ENCODE measurements at places on chromosomes 1 and 21.

- no peak for DNase-seq
- no peaks in the 10 kb centered on the region for H3K27me3 ChIP-seq
- H3K27ac ChIP-seq = no peak overlapping the region
- no peak overlapping the region for H3K4me3 ChIP-seq
- H3K36me3 ChIP-seq = peaks cover 42% of the 10 kb centered on the region
These were observed 42.4 kb downstream of the SLC66A1 start for GRCh38 chr1:19354531-19354981.

GRCh38 chr1:215600258-215600792 is 33.2 kb downstream of the KCTD3 start:
- H3K4me3 ChIP-seq = no peak overlapping the region
- no peaks in the 10 kb centered on the region for H3K36me3 ChIP-seq
- no peaks in the 10 kb centered on the region for H3K27me3 ChIP-seq
- H3K4me1 ChIP-seq = no peaks in the 10 kb centered on the region

DNA sequence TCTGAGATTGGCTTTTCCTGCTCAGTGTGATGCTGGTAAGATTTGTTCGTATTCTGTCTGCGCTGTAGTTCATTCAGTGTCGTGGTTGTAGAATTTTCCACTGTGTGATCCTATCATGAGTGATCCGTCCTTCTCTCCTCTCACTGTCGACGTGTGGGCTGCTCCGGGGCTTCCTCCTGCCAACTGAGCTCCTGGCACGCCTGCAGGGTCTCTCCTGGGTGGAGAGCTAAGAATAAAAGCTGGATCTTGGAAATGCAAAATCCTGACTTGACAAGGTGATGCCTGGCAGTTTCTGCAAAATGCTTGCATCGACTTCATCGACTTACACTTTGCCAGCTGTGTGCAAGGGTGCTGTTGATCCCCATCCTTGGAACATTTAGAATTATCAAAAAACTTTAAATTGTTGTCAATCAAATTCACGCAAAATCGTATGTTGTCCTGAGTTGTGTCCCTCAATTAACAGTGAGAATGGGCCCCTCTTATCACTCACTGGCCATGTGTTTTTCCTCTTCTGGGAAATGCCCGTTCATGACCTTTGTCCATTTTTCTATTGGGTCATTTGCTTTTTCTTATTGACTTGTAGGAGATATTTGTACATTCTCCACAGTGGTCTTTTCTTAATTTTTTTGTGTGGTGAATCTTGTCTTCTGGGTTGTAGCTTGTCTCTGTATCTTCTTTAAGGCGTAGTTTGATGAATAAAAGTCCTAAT is 125.5 kb downstream of the CRYAA start:
- H3K27me3 ChIP-seq = no peaks in the 10 kb centered on the region
- no peak for DNase-seq
- no peaks in the 10 kb centered on the region for H3K4me1 ChIP-seq
- H3K4me3 ChIP-seq = no peak overlapping the region

DNA sequence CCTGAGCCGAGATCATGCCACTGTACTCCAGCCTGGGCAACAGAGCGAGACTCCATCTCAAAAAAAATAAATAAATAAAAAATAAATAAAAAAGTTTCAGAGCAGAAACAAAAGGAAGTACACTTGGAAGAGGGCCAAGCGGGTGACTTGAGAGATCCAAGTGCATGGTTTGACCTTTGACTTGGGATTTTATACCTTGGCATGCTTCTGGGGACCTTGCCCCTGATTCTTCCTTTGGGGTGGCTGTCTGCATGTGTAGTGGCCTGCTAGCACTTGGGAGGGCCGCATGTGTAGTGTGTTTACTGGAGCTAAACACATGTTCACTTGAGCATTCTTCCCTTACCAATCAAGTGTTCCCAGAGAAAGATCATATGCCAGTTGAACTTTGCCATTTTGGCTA is 114.0 kb downstream of the DTL start:
- H3K27me3 ChIP-seq = no peaks in the 10 kb centered on the region
- H3K36me3 ChIP-seq = no peaks in the 10 kb centered on the region
- no peak for DNase-seq
- H3K27ac ChIP-seq = no peak overlapping the region

DNA sequence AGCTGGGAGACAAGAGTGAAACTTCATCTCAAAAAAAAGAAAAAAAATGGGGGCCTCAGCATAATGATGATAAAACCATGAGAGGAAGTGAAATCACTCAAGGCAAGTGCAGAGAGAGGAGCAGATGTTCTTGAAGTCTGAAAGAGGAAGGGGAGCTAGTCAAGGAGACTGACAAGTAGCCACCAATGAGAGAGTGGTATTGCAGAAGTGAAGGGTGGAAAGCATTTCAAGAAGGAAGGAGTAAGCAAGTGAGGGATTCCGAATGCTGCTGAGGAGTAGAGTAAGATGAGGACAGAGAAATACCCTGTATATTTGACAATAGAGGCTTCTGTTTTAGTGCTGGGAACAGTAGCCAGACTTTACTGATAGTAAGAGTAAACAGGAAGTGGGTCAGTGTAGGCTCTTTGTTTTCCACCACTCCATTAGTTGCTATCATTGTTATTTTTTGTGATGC is 2.9 kb downstream of the TATDN3 start:
- H3K4me3 ChIP-seq = no peak overlapping the region
- H3K4me1 ChIP-seq = peaks cover 21% of the 10 kb centered on the region
- no peaks in the 10 kb centered on the region for H3K27me3 ChIP-seq
- H3K27ac ChIP-seq = peak overlapping the region; percentile 38
- H3K36me3 ChIP-seq = peaks cover 4% of the 10 kb centered on the region

- peaks cover 44% of the 10 kb centered on the region for H3K4me1 ChIP-seq
- no peak overlapping the region for H3K4me3 ChIP-seq
- peaks cover 23% of the 10 kb centered on the region for H3K36me3 ChIP-seq
- H3K27me3 ChIP-seq = no peaks in the 10 kb centered on the region
These were observed 31.7 kb downstream of the ECE1 start for GRCh38 chr1:21258331-21259134.

GRCh38 chr1:203325026-203325417 is 19.7 kb downstream of the BTG2 start:
- H3K27ac ChIP-seq = no peak overlapping the region
- no peaks in the 10 kb centered on the region for H3K36me3 ChIP-seq
- H3K27me3 ChIP-seq = peaks cover 23% of the 10 kb centered on the region
- peaks cover 31% of the 10 kb centered on the region for H3K4me1 ChIP-seq
- H3K4me3 ChIP-seq = no peak overlapping the region

- H3K4me1 ChIP-seq = peaks cover 8% of the 10 kb centered on the region
- no peaks in the 10 kb centered on the region for H3K36me3 ChIP-seq
- DNase-seq = no peak
- no peak overlapping the region for H3K27ac ChIP-seq
- no peak overlapping the region for H3K4me3 ChIP-seq
These were observed 42.9 kb upstream of the TDRD10 start for GRCh38 chr1:154459080-154459479.

- no peak overlapping the region for H3K27ac ChIP-seq
- H3K4me1 ChIP-seq = no peaks in the 10 kb centered on the region
- peaks cover 7% of the 10 kb centered on the region for H3K27me3 ChIP-seq
These were observed 29.2 kb downstream of the MCOLN2 start for GRCh38 chr1:84967666-84968065.

- no peak overlapping the region for H3K4me3 ChIP-seq
- H3K4me1 ChIP-seq = peaks cover 24% of the 10 kb centered on the region
- no peaks in the 10 kb centered on the region for H3K36me3 ChIP-seq
- H3K27ac ChIP-seq = no peak overlapping the region
- H3K27me3 ChIP-seq = no peaks in the 10 kb centered on the region
- no peak for DNase-seq
These were observed 57.0 kb downstream of the ITSN1 start for GRCh38 chr21:33699277-33699676.

- no peaks in the 10 kb centered on the region for H3K27me3 ChIP-seq
- H3K36me3 ChIP-seq = no peaks in the 10 kb centered on the region
- DNase-seq = no peak
These were observed 74.6 kb downstream of the FHAD1 start for GRCh38 chr1:15321601-15322000.

DNA sequence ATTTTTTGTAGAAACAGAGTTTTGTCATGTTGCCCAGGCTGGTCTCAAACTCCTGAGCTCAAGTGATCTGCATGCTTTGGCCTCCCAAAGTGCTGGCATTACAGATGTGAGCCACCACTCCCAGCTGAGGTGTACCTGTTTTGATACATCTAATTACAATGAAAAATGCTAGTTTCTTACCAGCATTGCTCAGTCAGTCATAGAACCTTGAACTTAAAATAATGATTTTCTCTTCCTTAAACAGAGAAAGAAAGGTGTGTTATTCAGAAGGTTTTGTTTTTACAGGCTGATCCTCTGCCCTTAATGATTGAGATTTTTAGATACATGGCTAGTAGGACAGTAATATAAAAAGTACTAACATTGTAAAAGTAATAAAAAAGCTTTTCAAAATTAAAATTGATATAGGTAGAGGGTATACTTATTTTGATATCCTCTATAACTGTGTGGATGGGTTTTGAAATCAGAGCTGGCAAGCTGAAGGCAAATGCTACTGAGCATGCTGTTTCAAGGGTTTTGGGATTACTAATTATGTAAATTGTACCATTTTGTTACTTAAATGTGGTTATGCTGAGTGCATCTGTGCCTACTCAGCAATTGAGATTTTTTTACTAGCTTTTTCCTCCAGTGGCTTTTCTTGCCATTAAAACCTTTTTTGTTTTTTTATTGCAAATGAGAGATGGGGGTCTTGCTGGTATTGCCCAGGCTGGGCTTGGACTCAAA is 16.1 kb downstream of the PRRC2C start:
- H3K27ac ChIP-seq = no peak overlapping the region
- H3K27me3 ChIP-seq = no peaks in the 10 kb centered on the region
- H3K4me1 ChIP-seq = no peaks in the 10 kb centered on the region
- no peak for DNase-seq
- no peak overlapping the region for H3K4me3 ChIP-seq

- H3K27me3 ChIP-seq = no peaks in the 10 kb centered on the region
- DNase-seq = no peak
- no peaks in the 10 kb centered on the region for H3K36me3 ChIP-seq
- no peak overlapping the region for H3K4me3 ChIP-seq
These were observed 121.5 kb downstream of the CASZ1 start for GRCh38 chr1:10674700-10675609.

DNA sequence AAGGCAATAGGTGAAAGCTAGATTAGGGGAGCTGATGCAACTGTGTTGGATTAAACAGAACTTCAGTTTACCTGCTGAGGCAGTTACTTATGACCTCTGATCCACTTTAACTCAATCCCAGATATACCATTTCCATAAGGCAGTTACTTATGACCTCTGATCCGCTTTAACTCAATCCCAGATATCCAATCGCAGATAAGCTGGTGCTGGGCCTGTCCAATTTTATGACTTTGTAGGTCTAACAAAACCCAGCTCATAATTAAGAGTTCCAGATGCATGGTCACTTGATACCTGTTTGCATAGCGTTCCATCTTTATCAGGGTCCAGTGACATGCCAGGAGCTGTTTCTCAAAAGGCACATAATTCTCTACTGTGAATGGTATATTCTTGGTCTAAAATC is 396.0 kb downstream of the AGBL4 start:
- H3K36me3 ChIP-seq = no peaks in the 10 kb centered on the region
- DNase-seq = no peak
- no peak overlapping the region for H3K27ac ChIP-seq
- no peaks in the 10 kb centered on the region for H3K27me3 ChIP-seq

GRCh38 chr1:211521102-211521815 is 29.3 kb upstream of the RD3 start:
- no peaks in the 10 kb centered on the region for H3K4me1 ChIP-seq
- DNase-seq = no peak
- no peaks in the 10 kb centered on the region for H3K36me3 ChIP-seq
- H3K27ac ChIP-seq = no peak overlapping the region

DNA sequence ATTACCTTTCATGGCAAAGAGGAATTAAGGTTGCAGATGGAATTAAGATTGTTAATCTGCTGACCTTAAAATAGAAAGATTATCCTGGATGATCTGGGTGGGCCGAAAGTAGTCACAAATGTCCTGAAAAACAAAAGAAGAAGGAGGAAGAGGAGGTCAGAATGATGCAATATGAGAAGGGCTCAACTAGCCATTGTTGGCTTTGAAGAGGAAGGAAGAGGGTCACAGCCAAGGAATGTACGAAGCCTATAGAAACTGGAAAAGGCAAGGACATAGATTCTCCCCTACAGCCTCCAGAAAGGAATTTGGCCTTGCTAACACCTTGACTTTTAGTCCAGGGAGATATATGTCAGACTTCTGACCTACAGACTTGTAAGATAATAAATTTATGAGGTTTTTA is 39.4 kb upstream of the FMOD start:
- DNase-seq = peak; percentile 62
- H3K36me3 ChIP-seq = no peaks in the 10 kb centered on the region
- H3K27ac ChIP-seq = no peak overlapping the region
- peaks cover 10% of the 10 kb centered on the region for H3K4me1 ChIP-seq
- no peak overlapping the region for H3K4me3 ChIP-seq
- H3K27me3 ChIP-seq = peaks cover 3% of the 10 kb centered on the region

- H3K27me3 ChIP-seq = no peaks in the 10 kb centered on the region
- no peak overlapping the region for H3K4me3 ChIP-seq
- peak; percentile 33 for DNase-seq
- H3K4me1 ChIP-seq = peaks cover 5% of the 10 kb centered on the region
These were observed 19.8 kb downstream of the OLFML2B start for GRCh38 chr1:162003830-162004215.

DNA sequence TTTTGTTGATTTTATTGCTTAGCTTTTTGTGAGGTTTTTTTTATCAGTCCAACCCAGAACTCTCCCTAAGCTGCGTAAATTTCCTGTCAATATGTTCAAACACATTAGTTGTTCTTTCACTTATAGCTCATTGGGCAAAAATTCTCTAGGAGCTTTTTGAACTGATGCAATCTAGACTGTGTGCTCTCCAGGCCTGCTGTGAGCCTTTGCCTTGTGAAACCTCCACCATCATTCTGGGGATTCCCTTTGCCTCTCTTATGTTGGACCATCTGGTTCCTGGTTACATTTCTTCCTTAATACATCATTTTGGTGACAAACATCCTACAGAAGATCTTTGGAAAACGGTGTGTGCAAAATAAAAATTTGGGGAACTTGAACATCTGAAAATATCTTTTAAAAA is 247.2 kb downstream of the LRRC7 start:
- no peaks in the 10 kb centered on the region for H3K27me3 ChIP-seq
- DNase-seq = peak; percentile 45

DNA sequence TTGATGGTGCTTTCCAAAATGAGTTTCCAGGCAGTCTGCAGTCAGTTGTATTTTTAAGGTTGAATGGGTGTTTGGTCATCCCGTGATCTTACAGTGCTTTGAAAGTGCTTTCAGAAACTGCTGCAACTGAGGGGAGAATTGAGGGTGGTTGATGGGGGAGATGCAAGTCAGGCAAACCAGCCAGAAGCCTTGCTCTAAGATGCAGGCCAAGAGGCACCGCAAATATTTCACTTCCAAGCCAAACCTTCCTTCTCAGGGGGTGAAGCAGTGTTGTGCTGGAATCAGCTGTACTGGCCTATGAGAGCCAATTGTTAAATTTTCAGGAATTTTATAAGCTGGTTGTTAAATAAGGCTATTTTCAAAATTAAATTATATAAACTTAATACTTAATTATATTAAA is 151.6 kb downstream of the KCNJ6 start:
- no peaks in the 10 kb centered on the region for H3K36me3 ChIP-seq
- no peak overlapping the region for H3K27ac ChIP-seq
- no peak for DNase-seq
- no peaks in the 10 kb centered on the region for H3K4me1 ChIP-seq
- no peaks in the 10 kb centered on the region for H3K27me3 ChIP-seq

- H3K36me3 ChIP-seq = no peaks in the 10 kb centered on the region
- H3K4me1 ChIP-seq = no peaks in the 10 kb centered on the region
- H3K4me3 ChIP-seq = no peak overlapping the region
- H3K27me3 ChIP-seq = no peaks in the 10 kb centered on the region
- DNase-seq = no peak
- H3K27ac ChIP-seq = no peak overlapping the region
These were observed 67.2 kb upstream of the BARHL2 start for GRCh38 chr1:90784186-90784847.
